ENCODE measurements at places on chromosomes 6 and 20. TPM values are rescaled to one million over a fixed set of nuclear protein-coding genes. Genes with fewer than 3 reads are reported as not detected.

The RAET1G gene
- 10.5 TPM for total RNA-seq

The QRSL1 gene
- total RNA-seq: 7.3 TPM

The PLAGL2 gene
- 1.1 TPM for total RNA-seq

The SRSF12 gene
- total RNA-seq: not detected

The HLA-G gene
- total RNA-seq: 0.16 TPM

The CGA gene
- total RNA-seq: 0.16 TPM

The MAK gene
- not detected for total RNA-seq

The PRIM2 gene
- 16.1 TPM for total RNA-seq

The SAMD5 gene
- 0.26 TPM for total RNA-seq

The IMPG1 gene
- not detected for total RNA-seq

The FAM209B gene
- not detected for total RNA-seq

The SLC9A8 gene
- 11.6 TPM for total RNA-seq

The MAP7 gene
- total RNA-seq: 2.7 TPM

The GSS gene
- 63.2 TPM for total RNA-seq

The AGPAT4 gene
- 10.2 TPM for total RNA-seq

The HLA-DRA gene
- total RNA-seq: 0.17 TPM

The NHLRC1 gene
- total RNA-seq: 2.2 TPM

The TBX18 gene
- total RNA-seq: 8.2 TPM

The ABHD16B gene
- total RNA-seq: not detected

The TTPAL gene
- 5.5 TPM for total RNA-seq

The PRL gene
- total RNA-seq: not detected

The OR2B6 gene
- total RNA-seq: not detected

The RNGTT gene
- total RNA-seq: 11.7 TPM

The MOXD1 gene
- total RNA-seq: 71.6 TPM

The XKR7 gene
- not detected for total RNA-seq

The DEFB112 gene
- total RNA-seq: not detected

The RAET1E gene
- 1.4 TPM for total RNA-seq

The ESR1 gene
- total RNA-seq: 0.77 TPM

All from bronchial smooth muscle cell (primary cell).